ENCODE measurements at places on chromosomes 4 and X.
A peak's percentile ranks its signal among the peaks of the same experiment; 100 is the strongest.

GRCh38 chr4:158327525-158327924 is 117.2 kb downstream of the TMEM144 start:
- no peaks in the 10 kb centered on the region for H3K4me1 ChIP-seq
- H3K27ac ChIP-seq = no peak overlapping the region
- H3K4me3 ChIP-seq = no peak overlapping the region
- H3K36me3 ChIP-seq = no peaks in the 10 kb centered on the region
- no peaks in the 10 kb centered on the region for H3K27me3 ChIP-seq
- DNase-seq = no peak

GRCh38 chr4:173513651-173514050 is 16.4 kb downstream of the HAND2 start:
- no peak for DNase-seq
- peaks cover 5% of the 10 kb centered on the region for H3K4me1 ChIP-seq
- no peaks in the 10 kb centered on the region for H3K36me3 ChIP-seq
- H3K27me3 ChIP-seq = peaks cover 97% of the 10 kb centered on the region
- no peak overlapping the region for H3K4me3 ChIP-seq

- H3K36me3 ChIP-seq = no peaks in the 10 kb centered on the region
- H3K27me3 ChIP-seq = no peaks in the 10 kb centered on the region
- peak; percentile 48 for DNase-seq
- peak within 1 kb of the TSS; percentile 45 for H3K4me3 ChIP-seq
Observed at GRCh38 chrX:155334486-155335336, at the start of gene CLIC2. CLIC2 (minus strand) TSS chrX:155334614; CDS start chrX:155334427, 187 bp downstream.

DNA sequence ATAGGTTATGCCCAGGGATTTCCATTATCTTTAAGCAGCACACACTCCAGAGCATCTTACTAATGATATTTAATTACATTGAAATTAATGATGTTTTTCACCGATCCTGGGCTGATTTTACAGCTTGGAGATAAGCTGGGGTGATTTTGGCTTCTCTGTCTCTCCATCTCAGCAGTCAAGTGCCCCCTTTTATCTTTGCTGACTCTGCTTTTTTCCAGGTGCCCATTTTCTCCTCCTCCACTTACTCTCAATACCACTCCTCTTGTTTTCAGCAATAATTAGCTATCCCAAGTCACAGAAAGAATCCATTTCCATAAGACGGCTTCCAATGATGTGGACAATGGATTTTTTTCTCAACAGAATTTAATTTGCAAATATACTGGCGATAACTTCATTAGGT is 266.7 kb downstream of the GBA3 start:
- no peak overlapping the region for H3K27ac ChIP-seq
- no peak for DNase-seq
- no peaks in the 10 kb centered on the region for H3K36me3 ChIP-seq
- H3K4me3 ChIP-seq = no peak overlapping the region

DNA sequence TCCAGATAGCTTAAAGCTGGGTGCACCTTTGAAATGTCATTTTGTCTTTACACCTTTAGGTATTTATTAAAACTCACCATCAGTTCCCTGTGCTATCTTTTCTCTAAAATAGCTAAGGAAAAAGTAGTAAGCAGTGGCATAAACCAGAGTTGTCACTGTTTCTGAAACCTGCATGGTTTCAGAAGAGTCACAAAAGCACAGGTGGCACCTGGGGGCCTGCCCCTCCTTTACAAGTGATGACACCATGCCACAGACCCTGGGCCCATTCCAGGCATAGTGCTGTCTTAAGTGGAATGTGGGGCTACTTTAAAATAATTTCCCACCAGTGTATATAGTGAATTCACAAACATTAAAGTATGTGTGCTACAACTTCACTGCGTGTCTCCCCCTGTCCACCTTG is 47.8 kb downstream of the DCUN1D4 start:
- DNase-seq = no peak
- H3K36me3 ChIP-seq = peaks cover 14% of the 10 kb centered on the region
- no peaks in the 10 kb centered on the region for H3K27me3 ChIP-seq
- H3K4me1 ChIP-seq = no peaks in the 10 kb centered on the region

DNA sequence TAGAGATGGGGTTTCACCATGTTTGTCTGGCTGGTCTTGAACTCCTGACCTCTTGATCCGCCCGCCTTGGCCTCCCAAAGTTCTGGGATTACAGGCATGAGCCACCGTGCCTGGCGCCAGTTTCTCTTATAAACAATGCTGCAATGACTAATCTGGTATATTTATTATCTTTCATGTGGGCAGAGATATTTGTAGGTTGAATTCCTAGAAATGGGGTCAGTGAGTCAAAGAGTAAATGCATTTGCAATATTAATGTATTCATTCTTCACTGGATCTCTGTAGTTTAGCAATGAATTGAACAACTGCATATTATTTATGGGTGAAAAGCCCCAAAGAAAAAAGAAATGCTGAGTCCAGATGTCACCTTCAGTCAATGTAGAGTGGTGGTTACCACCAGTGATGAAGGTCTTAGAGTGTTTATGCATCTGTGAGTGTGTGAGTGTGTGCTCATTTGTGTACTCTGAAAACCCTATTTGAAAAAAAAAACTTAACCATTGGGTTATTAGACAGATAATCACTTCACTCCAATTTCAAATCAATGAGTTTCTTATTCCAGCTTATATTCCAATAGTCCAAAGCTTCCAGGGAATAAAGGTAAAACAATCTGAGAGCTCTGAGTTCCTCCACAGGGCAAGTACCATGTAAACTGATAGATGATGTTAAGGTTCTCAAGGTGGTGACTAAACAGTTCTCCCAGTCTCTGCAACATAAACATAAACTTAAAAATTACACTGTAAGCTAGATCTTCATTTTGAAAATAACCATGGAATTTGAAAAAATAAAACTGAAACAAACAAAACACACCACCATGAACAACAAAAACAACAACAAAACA is 22.6 kb upstream of the CD38 start:
- no peak overlapping the region for H3K4me3 ChIP-seq
- H3K4me1 ChIP-seq = no peaks in the 10 kb centered on the region

- no peak overlapping the region for H3K4me3 ChIP-seq
- H3K36me3 ChIP-seq = no peaks in the 10 kb centered on the region
- no peaks in the 10 kb centered on the region for H3K4me1 ChIP-seq
- H3K27ac ChIP-seq = no peak overlapping the region
- no peaks in the 10 kb centered on the region for H3K27me3 ChIP-seq
- DNase-seq = no peak
Observed at GRCh38 chrX:133325422-133325821, 89.9 kb downstream of the GPC4 start.

- DNase-seq = no peak
- no peak overlapping the region for H3K27ac ChIP-seq
- H3K36me3 ChIP-seq = peaks cover 36% of the 10 kb centered on the region
- H3K4me3 ChIP-seq = no peak overlapping the region
Observed at GRCh38 chrX:53594354-53594753, 92.2 kb downstream of the HUWE1 start.

DNA sequence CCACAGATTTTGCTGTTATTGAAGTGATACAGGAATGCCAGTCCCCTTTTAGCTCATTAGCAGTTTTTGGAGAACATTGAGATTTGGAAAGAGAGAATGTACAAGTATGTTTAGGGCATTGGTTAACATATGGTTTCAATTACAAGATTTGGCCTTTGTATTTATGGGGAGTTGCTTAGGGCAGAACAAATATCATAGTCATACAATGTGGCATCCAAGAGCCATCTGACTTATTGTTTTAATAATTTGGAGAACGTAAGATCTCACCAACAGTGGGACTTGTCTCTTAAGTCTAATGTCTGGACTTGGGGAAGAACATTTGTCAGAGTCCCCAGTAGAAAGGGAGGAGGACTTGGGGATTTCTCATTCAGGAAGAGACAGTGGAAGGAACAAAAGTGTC is 166.1 kb downstream of the STK32B start:
- H3K27ac ChIP-seq = no peak overlapping the region
- no peaks in the 10 kb centered on the region for H3K36me3 ChIP-seq
- H3K4me1 ChIP-seq = no peaks in the 10 kb centered on the region

- H3K36me3 ChIP-seq = no peaks in the 10 kb centered on the region
- no peak overlapping the region for H3K27ac ChIP-seq
Observed at GRCh38 chr4:184309241-184310170, 91.8 kb upstream of the ENPP6 start.
